Stimulated activated CD8-positive, alpha-beta memory T cell treated with anti-CD3 and anti-CD28 coated beads, Interleukin-12 subunit alpha, Interleukin-12 subunit beta, amount 100 ng/mL, for 4 hours (primary cell): ENCODE measurements at places on chromosomes 13 and 19.

DNA sequence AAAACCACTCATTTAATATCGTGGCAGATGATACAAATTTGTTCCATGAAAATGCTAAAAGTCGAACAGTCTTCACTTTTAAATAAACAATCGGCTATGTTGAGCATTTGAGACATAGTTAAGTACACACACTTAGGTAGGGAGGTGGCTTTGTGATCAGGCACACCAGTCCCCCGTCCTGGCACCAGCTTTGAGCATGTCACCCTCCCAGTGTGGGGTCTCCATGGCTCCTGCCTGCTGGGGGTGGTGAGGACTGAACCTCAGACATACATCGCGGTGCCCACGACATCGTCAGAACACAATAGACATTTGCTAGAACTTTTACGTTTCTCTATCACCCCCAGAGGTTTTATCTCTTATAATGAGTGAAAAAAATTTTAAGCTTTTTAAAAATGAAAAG lies 62.0 kb downstream of the RFX2 start:
- no peak for DNase-seq

DNA sequence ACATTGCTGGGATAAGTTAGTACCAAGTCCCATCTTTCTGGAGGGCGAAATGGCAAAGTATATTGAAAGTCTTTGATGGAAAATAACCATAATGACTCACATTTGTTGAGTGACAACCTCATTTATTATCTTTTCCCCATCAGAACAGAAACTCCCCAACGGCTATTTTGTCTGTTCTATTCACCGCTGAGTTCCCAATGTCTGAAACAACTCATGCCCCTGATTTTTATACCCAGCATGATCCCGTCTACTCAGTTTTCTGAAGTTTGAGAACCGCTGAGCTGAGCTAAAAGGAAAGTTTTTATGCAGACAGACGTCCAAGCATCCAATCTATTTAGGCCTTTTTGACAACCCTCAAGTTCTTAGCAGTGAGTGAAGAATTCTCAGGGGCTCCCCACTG lies 7.8 kb upstream of the TINCR start:
- DNase-seq: no peak

- DNase-seq: no peak
Observed at GRCh38 chr13:33560726-33561125, 257.2 kb upstream of the RFC3 start.

DNA sequence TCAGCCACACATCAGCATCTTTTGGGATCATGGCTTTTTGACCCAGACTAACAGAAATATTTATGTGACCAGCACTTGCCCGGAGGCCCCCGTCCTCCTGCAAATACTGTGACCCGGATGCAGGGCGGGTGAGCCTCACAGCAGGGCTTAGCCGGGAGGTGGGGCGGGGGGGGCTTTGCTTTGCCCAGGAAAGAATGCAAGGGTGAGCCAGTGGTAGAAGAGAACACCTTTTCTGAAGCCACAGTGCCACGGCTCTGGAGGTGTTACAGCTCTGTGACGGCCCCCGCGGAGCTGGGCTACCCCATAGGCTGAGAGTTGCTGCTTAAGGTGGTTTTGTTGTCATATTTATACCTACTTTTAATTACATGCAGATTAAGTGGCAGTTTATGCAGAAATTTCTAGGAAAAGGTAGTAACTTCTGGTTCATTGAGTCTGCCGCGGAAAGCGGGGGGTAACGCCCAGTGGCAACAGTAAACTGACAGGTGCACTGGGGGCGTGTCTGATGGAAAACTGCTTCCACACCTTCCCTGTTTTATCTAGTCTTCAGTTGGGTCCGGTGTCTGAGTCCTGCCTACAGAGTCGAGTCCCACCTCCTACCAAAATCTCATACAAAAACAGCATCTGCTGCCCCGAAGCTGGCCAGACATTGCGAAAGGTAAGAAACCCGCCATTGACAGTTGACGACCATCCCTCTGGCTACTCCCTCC lies 187.9 kb downstream of the TEX29 start:
- no peak for DNase-seq

GRCh38 chr13:52892925-52893324 lies 44.5 kb upstream of the PCDH8 start:
- DNase-seq: no peak

GRCh38 chr13:28716511-28716910 lies 2.3 kb downstream of the SLC46A3 start:
- no peak for DNase-seq

DNA sequence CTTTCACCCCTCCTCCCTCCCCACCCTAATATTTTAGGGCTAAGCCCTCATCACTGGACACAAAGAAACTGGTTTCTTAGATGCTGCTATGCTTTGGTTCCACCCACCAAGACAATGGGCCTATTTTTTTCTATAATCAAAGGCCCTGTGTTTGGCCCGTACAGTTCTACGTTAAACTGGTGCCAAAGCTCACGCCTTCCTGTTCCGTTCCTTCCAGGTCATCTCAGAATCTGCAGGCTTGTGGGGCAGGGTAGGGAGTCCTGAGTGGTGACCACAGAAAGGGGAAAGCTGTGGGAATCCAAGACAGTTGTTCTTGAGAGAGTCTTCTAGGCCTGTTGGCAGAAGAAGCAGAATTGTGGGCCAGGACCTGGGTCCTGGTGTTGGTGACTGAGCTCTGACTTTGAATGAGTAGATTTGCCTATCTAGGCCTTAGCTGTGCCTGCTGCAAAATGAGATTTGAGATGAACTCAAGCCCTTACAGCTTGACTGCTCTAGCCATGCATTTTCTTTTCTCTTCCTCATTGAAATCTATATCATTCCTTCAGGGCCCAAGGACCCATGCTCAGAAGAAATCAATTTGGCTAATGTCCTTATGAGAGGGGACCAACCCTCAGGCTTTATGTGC lies 19.1 kb upstream of the CXCL17 start:
- no peak for DNase-seq

GRCh38 chr19:2043961-2044708 lies 6.9 kb downstream of the MKNK2 start:
- no peak for DNase-seq

DNA sequence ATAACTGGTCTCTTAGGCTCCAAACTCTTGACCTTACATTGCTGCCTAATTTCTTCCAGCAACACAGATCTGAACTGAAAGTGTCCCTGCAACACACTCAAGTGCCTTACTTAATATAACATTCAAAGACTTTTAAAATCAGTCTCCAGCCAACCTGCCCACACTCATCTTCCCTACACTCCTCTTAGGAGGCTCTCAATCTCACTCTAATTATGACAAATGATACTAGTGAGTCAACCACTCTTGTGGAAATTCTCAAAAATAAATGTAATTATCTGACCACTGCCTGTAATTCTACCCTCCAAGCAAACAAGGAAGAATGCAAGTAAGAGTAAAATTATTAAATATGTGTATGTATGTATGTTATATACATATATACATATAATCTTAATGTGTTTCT lies 348.1 kb upstream of the MIR17HG start:
- no peak for DNase-seq

- no peak for DNase-seq
Observed at GRCh38 chr13:110387451-110388107, 80.5 kb downstream of the COL4A2 start.

DNA sequence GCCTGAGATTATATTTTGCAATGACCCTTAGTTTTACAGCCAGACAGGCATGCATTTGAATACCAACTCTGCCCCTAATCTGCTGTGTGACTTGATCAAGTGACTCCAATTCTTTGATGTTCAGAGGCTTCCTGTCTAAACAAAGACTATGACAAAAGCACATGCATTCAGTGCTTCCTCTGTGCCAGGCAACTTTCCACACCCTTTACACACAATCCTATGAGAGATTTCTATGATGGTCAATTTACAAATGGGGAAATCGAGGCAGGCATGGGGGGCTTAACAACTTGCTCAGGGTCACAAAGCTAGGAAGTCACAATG lies 3.7 kb upstream of the LYPD3 start:
- no peak for DNase-seq

- DNase-seq: peak; percentile 82
Observed at GRCh38 chr19:10797541-10798256, 38.3 kb downstream of the TMED1 start.

- DNase-seq: no peak
Observed at GRCh38 chr13:109331898-109332297, 454.5 kb downstream of the IRS2 start.

DNA sequence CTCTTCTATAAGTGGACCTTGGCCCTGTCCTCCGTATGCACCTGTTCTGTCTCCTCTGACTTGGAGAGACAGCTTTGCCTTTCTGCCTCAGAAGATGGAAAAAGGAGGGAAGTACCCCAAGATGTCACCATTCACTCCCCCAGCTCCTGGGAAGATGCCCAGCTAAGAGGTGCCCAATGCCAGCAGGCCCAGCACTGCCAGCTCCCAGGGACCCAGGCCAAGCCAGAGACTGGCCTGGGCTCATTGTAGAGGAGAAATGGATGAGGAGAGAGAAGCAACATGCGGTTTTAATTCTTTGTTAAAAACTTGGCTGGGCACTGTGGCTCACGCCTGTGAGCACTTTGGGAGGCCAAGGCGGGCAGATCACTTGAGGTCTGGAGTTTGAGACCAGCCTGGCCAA lies 111.5 kb upstream of the ZNF507 start:
- no peak for DNase-seq

GRCh38 chr13:106052200-106052767 lies 483.2 kb downstream of the EFNB2 start:
- no peak for DNase-seq

GRCh38 chr13:106176117-106176516 lies 359.3 kb downstream of the EFNB2 start:
- DNase-seq: no peak

- no peak for DNase-seq
Observed at GRCh38 chr13:111629926-111630325, 309.5 kb downstream of the TEX29 start.

DNA sequence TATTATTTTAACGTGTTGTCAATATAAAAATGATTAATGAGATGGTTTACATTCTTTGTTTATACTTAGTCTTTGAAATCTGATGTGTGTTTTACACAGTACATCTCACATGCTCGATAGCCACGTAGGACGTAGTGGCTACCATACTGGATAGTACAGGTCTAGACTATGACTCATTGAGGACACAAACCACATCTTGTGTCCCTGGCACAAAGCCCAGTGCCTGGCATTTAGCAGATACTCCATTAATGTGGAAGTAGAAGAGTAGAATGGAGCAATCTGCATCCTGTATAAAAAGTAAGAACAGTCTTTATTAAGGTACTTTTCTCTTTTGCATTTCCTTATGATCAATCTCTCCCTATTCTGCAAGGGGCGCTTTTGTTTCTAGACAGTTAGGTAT lies 49.0 kb upstream of the FRY start:
- DNase-seq: no peak

GRCh38 chr13:102555914-102556553 lies 40.8 kb upstream of the TPP2 start:
- no peak for DNase-seq

DNA sequence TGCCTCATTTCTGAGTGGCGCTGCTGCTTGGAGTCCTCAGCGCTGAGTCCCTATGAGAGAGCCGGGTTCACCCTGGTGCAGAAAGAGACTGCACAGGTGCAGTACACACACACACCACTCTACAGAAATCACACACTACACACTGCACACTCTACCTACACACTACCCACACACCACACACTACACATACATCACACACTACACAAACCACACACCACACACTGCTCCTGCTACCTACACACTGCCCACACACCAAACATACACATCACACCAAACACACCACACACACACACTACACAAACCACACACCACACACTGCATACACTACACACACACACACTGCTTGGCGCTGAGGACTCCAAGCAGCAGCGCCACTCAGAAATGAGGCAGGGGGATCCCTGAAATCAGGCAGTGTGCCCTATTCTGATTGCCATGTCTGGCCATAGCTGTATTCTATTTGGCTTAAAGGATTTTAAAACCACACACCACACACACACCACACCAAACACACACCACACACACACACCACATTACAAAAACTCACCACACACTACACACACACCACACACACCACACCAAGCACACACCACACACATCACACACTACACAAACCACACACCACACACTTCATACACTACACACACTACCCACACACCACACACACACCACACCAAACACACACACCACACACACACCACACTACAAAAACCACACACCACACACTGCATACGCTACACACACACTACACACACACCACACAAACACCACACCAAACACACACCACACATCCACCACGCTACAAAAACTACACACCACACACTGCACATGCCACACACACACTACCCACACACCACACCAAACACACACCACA lies 4.9 kb downstream of the MAG start:
- DNase-seq: no peak

GRCh38 chr19:48111280-48111679 lies 663 bp upstream of the PLA2G4C start:
- DNase-seq: no peak

DNA sequence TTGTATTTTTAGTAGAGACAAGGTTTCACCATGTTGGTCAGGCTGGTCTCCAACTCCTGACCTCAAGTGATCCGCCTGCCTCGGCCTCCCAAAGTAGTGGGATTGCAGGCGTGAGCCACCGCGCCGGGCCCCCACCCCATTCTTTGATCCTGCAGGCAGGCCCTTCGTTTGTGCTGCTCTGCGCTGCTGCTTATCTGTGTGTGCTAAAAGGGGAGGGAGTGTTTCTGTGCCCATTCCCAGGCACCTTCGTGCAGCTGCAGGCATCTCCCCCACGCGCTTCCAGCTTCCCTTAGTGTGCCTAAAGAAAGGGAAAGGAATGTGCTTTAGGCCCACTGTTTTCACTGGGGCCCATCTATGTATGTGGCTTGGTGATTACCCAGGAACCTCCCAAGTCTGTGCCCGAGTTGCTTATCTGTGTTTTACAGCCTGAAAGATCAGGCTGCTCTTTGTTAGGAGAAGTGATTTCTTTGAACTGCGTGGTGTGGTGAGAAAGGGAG lies 27.2 kb downstream of the EPN1 start:
- DNase-seq: no peak

DNA sequence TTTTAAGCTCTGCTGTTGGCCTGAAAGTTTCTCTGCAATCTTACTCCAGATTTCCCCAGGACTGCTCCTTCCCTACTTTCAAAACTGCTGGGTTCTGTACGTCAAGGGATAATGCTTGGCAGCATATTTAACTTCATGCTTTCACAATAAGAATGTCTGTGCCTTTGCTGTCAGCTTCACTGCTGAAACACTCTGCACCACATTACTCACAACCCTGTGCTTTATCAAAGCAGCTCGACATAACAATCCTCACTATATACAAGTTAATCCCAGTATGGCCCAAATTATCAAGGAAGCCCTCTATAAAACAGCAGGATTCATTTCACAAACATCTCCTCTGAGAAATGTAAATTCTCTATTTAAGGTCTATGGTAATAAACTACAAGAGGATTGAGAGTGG lies 17.5 kb downstream of the LATS2 start:
- DNase-seq: no peak

DNA sequence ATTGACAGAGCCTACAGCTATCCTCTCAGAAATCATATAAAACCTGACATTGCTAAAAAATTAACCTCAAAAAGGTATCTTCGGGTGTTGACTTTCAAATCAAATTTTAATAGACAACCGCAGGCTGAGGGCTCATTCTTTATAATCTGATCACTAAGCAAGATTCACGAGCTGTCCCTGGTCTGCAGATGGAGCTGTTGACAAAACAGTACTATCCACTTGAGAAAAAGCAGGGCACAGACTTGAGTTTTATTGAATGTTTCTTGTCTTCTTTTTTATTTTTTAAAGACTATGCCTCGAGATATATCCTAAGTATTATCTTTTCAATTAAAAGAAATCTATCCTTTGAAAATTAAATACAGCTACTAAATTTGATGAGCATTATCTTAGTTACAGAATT lies 540.5 kb downstream of the PCDH9 start:
- no peak for DNase-seq

GRCh38 chr13:53060840-53061490 lies 32.4 kb downstream of the OLFM4 start:
- DNase-seq: no peak

GRCh38 chr13:60654415-60654814 lies 257.4 kb downstream of the TDRD3 start:
- no peak for DNase-seq
